ENCODE measurements at places on chromosomes 1 and 21.

DNA sequence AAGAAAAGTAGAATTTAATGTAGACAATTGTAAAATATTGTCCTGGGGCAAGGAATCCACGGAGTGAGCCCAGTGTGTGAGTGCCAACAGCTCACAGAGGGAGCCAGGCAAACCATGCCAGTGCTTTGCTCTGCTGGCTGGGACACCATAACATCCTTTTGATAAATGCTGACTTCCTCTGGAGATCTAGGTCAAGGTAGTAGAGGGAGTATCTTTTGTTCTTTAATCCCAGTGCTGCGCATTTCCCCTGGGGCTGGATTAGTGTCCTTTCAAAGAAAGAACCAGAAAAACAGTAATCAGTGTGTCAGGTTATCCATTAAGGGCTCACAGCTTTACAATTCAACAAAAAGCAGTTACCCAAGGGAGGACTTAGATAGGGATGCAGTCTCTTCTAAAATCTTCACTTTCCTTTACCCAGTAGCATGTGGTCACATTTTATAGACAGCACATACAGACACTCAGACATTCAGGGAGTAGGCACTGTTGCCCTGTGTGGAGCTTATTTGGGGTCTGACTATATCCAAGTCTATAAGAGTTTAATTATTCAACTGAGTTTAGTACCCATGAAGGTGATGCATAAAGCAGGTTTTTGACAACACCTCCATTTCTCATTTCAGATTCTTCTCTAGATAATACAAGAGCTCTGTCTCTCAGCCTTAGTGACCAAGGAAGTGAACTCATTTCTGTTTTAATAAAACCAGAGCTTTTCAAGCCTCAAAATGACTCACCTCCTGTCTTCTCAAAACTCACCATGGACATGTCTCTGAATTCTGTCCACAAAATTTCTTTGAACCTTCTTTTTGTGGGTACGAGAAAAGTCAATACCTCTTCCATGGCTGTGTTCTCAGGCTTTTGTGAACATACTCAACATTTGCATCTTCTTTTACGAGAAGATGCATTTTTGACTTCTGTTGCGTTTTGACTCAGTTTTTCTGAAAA, 215.3 kb downstream of the BRINP2 start:
- DNase-seq, result peak; percentile 4

DNA sequence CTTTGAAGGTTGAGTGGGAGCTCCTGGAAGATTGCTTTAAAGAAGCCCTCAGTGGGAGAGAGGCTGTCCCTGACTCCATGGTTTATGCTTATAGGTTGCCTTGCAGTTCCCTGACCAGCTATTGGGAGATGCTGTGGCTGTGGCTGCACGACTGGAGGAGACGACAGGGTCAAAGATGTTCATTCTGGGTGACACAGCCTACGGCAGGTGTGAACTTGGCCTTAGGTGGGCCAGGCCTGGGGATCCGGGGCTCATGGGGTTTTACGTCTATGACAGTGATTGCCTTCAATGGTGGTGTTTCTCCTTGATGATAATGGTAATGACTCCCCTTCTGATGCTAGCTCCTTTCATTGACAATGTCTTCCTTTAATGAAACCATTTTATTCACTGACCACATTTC, 692 bp downstream of the DPH2 start:
- DNase-seq, result no peak

- peak; percentile 43 for DNase-seq
Measured at GRCh38 chr1:183730107-183730724, 74.7 kb upstream of the RGL1 start.

DNA sequence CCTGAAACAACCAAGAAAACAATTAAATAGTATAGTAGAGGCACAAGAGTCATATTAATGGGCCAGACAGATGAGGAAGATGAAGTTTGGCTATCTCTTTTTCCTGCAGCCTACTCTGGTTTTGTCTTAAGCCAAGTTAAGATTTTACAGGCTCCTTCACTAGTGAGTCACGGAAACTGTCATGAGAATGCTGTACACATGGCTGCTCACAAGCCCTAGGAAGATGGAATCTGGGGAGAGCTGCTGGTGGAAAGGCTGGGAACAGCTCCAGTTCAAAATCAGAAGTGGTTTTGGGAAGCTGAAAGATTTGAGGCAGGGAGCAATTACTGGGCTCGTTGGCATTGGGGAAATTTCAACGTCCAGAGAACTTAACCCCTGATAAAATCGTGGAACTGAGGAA, 46.4 kb upstream of the S1PR1 start:
- DNase-seq, result peak; percentile 27

GRCh38 chr1:230345139-230345885, 80.8 kb downstream of the PGBD5 start:
- DNase-seq, result no peak

- DNase-seq, result no peak
Measured at GRCh38 chr1:13769212-13769611, 69.2 kb downstream of the PRDM2 start.

DNA sequence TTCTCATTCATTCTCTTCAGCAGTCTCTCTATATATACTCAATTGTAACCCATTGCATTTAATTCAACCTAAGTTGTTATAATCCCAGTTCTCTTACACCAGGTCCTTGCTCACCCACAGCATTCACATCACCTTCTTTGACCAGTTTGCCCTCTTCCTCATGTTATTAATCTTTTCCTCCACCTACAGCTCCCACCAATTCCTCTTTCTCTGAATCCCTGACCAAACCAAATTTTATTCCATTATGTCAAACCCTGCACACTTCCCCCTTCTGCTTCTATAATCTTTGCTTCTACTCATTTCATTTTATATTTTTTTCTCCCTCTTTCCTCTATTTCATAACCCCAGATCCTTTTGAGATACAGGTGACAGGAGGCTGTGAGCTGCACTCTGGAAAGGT, 1.4 kb downstream of the CD1A start:
- DNase-seq, result no peak

- DNase-seq, result no peak
Measured at GRCh38 chr21:32881458-32881857, 109.9 kb upstream of the PAXBP1 start.

GRCh38 chr1:115331558-115332331, 6.3 kb downstream of the NGF start:
- DNase-seq, result no peak

DNA sequence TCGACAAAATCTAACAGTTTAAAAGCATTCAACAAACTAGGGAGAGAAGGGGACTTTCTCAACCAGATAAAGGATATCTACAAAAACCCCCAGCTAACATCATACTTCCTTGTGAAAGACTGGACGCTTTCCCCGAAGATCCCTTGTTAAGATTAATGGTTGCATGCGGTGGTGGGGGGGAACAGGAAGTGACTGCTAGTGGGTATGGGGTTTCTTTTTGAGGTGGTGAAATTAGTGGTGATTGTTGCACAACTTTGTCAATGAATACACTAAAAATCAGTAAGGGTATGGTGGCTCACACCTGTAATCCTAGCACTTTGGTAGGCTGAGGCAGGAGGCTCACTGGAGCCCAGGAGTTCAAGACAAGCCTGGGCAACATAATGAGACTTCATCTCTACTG, 26.9 kb upstream of the EYA3 start:
- DNase-seq, result no peak

- DNase-seq, result peak; percentile 70
Measured at GRCh38 chr1:197180252-197180878, 33.9 kb upstream of the ASPM start.

DNA sequence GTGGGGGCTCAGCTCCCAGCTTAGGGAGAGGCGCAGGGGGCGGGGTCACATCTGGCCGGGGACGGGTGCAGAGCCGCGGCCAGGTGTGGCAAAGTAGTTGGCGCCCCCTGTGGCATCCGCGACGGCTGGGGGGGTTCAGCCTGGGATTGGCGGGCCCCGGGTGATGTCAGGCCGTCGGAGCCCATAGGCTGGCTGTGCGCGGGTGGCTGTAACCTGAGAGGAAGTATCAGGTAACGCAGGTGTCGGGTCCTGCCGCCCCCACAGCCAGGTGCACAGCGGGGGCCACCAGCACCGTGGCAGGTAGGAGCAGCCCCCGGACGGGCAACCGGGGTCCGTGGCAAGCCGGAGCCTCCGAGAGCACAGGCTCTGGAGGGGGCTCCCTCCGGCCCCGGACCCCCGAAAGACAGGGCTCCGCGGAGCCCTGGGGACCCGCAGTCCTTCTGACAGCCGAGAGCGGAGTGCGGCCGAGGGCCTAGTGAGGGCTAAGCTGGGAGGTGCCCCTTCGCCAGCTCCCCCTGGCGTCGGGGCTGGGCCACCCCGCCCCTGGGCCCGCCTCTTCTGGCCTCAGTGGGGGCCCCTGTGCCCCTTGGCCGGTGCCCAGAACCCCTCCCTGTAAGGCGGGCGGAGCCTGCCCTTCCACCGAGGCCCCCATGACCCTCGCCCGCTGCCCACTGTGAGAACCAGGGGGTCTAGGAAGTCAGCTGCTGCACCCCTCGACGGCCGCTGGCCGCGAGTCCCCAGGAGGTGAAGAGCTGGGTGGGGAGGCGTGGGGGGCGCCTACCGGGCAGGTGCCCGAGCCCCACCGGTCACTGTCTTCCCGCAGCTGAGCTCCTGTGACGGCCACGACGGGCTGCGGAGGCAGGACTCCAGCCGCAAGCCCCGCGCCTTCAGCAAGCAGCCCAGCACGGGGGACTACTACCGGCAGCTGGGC, 17.9 kb downstream of the TNFRSF25 start:
- DNase-seq, result peak; percentile 49

GRCh38 chr1:198655459-198656121, 16.8 kb downstream of the PTPRC start:
- no peak for DNase-seq

- DNase-seq, result peak; percentile 81
Measured at GRCh38 chr1:156860628-156861423, at the start of gene NTRK1. Gene NTRK1, plus strand, starts transcription at chr1:156860865. Its CDS starts 70 bp downstream, at chr1:156860935.
